PC-3 (cell line): ENCODE measurements at places on chromosomes 12 and 14.
A peak's percentile ranks its signal among the peaks of the same experiment; 100 is the strongest.

DNA sequence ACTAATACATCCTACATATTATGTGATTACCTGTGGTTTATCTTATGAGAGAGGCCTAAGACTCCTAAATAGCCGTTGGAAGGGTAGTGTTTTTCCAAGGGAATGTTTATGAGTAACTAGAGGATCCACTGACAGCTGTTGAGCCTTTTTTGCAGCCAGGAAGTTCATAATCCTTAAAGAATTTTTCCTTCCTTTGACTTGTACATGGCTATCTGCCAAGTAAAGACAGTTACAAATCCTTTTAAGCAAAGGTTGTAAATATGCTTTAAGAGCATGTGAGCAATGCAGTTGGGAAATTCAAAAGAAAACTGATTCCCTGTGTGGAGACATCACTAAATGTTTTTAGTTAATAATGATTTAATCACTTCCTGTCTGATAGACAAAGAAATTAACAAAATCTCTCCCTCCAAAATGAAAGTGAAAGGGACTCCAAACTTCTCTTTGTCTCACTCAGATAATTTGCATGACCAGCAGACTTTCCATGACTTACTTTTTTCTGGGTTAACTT, 333.8 kb downstream of the PDZRN4 start:
- peak; percentile 75 for DNase-seq

GRCh38 chr12:94813314-94813713, 163.0 kb upstream of the TMCC3 start:
- peak; percentile 11 for DNase-seq

DNA sequence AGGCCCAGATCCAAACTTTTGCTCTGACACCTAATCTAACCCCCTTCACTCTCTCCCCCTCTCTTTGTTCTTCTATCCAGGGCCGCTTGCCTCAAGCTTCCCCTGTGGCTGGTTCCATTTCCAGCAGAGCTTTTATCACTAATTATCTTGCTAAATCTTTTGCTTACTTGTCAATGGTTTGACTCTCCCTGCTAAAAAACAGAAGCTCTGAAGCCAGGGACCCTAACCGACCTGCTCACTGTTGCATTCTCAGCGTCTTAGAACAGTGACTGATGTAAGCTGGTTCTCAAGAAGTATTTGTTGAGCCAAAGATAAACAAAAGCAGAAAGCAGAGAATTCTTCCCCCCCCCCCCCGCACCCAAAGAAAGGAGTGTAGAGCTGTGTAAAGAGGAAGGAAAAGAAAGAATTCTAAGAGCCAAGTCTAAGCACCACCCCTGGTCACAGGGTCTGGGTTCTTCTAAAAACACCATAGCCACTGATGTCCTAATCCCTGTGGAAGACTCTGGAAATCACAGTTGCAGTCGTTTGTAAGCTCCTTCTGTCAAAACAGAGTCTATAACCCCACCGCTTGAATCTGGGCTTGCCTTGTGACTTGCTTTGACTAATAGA, 385.8 kb downstream of the MED13L start:
- no peak for DNase-seq

GRCh38 chr12:52956987-52957386, 8.1 kb downstream of the KRT18 start:
- DNase-seq = no peak
